Stimulated activated CD8-positive, alpha-beta memory T cell treated with anti-CD3 and anti-CD28 coated beads, Interleukin-4, amount 100 ng/mL, for 24 hours (primary cell): ENCODE measurements at places on chromosomes 1 and 21.

DNA sequence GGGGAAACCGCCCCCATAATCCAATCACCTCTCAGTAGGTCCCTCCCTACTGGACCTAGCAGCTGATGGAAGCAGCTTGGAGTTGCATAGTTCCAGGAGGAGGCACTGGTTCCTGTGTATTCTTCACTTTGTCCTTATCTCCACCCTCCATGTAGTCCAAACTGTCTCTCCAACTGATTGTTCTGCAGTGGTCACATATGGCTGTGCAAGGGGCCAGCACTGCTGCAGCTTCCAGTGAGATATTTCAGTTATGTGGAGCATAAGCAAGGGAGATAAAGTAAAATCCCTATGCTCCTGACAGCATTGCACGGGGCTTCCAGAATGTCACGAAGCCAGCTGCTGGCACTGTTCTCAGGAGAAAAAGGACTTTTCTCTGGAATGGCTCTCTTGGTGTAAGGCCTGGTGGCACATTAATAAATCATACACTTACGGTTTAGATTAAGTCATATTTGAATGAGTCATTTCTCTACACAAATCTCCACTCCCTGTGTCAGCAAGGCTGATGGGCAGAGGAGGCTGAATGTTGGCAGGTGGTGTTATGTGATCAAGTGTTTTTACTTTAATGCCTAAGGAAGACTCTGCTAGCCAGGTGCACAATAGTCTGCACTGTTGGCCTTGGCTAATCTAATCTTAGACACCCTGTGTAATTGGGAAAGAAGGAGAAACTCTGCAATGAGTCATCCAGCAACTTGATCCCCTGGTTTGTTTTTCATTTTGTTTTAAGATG lies 93.4 kb downstream of the KCNK1 start:
- no peak for DNase-seq

GRCh38 chr1:78894811-78895210 lies 111.7 kb downstream of the ADGRL4 start:
- no peak for DNase-seq

GRCh38 chr21:26142363-26142762 lies 28.2 kb downstream of the APP start:
- DNase-seq, result no peak

DNA sequence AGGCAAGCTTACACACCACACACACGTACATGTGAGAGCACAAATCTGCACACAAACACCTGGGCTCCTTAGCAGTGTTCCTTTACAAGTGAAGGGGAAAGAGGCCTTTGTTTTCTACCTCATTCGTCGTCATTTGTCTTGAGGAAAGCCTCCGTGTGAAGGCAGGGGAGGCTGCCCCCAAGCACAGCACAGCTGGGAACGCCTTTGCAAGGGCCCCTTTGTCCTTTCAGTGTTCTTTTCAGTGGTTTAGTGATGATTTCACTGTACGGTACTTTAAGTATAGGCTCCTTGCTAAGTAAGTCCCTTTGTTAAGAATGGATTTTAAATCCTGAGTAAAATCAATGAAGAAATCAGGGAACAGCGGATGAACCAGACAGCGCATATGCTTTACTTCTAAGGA lies 94.1 kb downstream of the PGBD5 start:
- DNase-seq, result no peak

DNA sequence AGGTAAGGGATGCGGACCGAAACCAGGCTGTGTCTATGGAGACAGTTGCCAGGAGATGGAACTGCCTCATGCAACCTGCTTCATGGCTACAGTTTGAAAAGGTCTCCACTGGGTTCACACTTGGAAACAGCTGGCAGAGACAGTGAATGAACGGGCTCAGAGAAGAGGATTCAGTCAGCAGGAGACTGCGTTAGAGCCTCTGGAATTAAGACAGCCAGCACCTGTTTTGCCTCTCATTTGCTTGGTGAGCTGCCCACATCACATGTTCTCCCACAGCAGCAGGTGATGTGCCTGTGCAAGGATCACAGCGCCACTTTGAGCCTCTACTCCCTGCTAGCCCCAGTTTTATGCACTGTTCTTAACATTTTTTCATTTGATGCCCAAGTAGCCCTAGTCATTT lies 321.0 kb downstream of the PLPP3 start:
- DNase-seq, result no peak

- DNase-seq, result no peak
These were observed 6.6 kb upstream of the PLPP3 start for GRCh38 chr1:56585985-56586384.

DNA sequence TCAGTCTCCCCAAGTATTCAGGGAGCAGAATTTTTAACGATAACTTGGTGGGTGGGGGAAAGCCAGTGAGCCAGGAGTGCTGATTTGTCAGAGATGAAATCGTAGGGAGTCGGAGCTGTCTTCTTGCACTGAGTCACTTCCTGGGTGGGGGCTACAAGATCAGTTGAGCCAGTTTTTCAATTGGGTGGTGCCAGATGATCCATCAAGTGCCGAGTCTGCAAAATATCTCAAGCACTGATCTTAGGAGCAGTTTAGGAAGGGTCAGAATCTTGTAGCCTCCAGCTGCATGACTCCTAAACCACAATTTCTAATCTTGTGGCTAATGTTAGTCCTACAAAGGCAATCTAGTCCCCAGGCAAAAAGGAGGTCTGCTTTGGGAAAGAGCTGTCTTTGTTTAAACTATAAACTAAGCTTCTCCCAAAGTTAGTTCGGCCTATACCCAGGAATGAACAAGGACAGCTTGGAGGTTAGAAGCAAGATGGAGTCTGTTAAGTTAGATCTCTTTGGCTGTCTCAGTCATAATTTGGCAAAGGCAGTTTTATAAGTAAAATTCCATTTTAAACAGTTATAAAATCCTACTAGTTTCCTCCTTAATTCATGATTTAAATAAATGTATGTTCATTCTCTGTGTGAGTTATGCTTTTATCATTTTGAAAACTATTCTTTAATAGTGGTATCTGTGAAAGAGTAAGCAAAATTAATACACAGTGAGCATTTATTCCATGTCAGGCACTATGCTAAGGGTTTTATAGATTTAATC lies 51.7 kb downstream of the SLC16A1 start:
- peak; percentile 11 for DNase-seq

- peak; percentile 72 for DNase-seq
These were observed 54.1 kb upstream of the SAMD11 start for GRCh38 chr1:869499-870244.

DNA sequence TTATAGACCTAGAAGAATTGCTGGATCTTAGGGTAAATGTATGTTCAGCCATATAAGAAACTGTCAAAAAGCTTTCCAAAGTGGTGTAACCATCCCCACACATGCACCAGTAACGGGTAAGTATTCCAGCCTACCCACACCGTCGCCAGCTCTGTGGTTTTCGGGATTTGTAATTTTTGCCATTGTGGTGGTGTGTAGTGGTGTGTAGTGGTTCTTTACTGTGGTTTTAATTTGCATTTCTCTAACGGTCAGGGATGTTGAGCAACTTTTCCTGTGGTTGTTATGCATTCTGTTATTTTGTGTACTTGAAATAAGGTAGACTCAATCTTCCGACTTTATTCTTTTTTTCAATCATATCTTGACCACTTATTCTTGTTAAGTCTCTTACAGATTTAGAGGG lies 342.4 kb upstream of the AJAP1 start:
- no peak for DNase-seq

GRCh38 chr1:220703305-220703704 lies 13.1 kb downstream of the C1orf115 start:
- DNase-seq, result no peak

DNA sequence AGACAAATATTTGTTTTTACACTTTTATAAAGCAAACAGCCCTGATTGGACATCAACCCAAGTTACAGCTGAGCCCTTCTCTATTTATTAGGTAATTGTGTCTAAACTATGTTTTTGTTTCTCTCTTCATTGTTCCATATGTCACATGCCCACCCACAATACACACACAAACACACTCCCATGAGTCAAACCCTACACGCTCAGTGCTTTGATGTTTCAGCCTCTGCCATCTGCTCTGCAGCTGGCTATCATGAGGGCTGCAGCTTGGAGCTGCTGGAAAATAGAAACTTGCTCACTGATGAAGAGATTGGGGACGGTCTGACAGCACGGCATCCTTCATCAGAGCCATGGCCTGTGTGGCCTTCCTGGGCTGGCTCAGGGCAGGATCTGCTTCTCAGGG lies 41.7 kb downstream of the PSMG1 start:
- DNase-seq, result no peak

DNA sequence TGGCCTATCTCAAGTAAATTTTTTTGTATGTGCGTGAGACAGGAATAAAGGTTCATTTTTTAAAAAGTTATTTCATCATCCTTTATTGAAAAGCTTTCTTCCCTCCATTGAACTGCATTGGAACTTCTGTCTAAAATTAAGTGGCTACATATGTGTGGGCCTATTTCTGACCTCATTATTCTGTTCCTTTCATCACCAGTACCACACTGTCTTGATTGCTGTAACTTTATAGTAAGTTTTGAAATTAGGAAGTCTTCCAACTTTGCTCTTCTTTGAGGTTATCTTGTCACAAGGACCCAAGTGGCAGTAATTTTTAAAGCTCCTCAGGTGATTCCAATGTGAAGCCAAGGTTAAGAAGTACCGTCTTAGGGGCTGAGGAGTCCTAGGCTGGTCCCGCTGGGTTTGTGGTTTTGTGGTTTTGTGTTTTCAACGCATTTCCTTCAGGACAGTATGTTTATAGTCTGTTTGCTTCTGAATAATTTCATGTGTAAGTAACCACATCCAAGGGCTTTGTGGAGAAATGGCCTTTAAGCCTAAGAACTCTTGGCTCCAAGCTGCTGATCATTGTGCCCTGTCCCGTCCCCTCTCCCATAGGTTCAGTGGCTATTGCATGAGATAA lies 12.4 kb upstream of the SCAF4 start:
- DNase-seq, result no peak

- DNase-seq, result no peak
These were observed 44.9 kb downstream of the FOXD2 start for GRCh38 chr1:47482786-47483185.

- DNase-seq, result no peak
These were observed 36.3 kb upstream of the C1orf21 start for GRCh38 chr1:184350573-184350972.

DNA sequence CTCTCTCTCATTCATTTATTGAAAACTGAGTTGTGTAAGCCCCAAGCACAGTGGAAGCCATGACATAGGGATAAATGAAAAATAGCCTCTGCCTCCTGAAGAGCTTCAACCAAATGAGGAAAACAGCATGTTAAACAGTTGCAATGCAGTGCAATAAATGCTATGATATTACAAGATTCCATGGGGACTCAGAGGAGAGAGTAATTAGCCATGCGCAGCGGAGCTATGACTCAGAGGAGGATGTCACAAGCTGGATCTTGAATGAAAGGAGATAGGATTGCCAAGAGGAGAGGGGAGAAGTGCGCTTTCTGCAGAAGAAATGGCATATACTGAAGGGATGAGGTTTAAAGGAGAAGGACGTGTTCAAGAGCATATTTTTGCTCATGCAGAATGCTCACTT lies 231.3 kb upstream of the PLXNA2 start:
- DNase-seq, result no peak

DNA sequence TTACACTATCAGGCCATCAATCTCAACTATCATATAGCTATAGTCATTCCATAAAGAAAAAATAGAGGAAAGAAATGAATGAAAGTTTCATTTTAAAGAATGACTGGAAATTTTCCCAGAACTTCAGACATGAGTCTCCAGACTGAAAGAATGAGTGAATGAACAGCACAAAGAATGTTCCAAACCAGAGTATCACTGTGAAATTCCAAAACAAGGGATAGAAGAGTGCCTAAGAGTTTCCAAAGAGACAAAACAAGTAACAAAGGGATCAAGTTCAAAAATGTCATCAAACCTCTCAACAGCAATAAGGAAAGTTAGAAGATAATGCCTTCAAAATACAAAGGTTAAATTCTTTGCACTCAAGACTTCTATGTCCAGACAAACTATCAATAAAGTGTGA lies 114.9 kb downstream of the DENND1B start:
- no peak for DNase-seq

GRCh38 chr1:155126556-155127104 lies 1.0 kb upstream of the EFNA1 start:
- DNase-seq, result peak; percentile 11

DNA sequence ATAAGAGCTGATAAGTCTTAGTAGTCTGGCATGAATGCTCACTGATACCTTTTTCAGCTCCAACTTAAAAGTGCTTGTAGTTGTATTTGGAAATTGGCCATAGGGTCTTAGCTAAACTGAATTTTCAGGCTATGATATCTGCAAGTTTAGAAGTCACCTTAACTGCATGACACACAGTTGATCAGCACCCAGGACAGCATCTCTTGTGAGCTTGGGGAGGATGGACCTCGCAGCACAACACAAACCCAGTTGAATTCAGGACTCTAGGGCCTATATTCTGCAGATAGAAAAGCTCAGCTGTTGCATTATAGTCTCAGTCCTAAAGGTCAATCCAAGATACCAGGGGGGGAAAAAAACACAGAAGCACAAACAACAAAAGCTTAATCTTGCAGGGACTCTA lies 394.3 kb downstream of the KCNH1 start:
- no peak for DNase-seq

- DNase-seq, result no peak
These were observed 22.8 kb upstream of the LAPTM5 start for GRCh38 chr1:30780409-30780808.

- no peak for DNase-seq
These were observed 50.8 kb upstream of the POFUT2 start for GRCh38 chr21:45338311-45339017.

- DNase-seq, result no peak
These were observed 9.8 kb downstream of the ADAMTSL4 start for GRCh38 chr1:150558761-150559655.

DNA sequence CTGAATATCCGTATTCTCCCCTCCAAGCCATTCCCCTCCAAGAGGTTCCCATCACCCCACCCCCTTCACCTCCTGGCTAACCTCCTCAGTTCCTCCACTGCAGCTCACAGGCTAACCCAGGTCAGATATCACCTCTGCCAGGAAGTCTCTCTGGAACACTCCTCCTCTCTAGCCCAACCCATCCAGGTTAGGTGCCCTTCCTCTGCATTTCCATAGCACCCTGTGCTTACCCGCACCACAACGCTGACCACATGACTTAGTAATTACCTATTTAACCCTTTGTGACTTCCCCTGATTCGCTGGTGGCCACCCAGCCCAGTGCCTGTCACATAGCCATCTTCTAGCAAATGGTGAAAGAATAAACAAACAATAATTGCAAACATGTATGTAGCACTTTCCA lies 49.5 kb upstream of the IFFO2 start:
- DNase-seq, result no peak

DNA sequence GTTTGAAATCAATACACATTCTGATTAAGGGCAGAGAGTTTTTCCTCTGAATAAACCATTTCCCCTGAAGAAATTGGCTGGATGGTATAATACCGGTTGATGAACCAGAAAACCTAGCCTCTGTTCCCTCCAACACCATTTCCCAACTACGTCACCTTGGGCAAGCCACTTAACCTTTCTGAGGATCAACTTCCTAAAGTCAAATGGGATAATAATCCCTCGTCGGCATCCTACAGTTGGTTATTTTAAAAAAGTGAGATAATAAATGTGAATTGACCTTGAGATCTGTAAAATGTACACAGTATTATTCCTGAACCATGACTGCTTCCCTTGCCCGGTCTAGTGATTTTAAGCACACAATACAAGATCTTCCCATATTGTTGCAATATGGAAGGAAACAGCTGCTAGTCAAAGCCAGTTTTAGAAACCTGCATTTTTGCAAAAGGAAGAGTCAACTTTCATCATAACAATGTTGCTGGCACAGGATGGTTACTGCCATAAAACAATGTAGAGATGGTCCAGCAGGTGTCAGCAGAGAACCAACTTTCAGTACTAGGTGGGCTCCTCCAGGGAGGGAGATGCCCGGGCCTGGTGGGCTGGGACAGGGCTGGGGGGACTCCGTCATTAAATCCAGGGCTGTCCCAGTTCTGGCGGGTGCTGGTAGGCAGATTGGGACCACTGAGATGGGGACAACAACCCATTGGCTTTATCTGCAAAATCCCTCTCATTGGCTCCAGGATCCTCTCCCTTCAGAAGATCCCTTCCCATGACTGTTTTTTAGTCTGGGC lies 5.2 kb upstream of the HLX start:
- DNase-seq, result no peak
